NCI-H1417 (cell line): ENCODE measurements at places on chromosomes 6 and 20.

- DNase-seq, result no peak
Observed at GRCh38 chr6:84758486-84758885, 5.9 kb downstream of the TBX18 start.

DNA sequence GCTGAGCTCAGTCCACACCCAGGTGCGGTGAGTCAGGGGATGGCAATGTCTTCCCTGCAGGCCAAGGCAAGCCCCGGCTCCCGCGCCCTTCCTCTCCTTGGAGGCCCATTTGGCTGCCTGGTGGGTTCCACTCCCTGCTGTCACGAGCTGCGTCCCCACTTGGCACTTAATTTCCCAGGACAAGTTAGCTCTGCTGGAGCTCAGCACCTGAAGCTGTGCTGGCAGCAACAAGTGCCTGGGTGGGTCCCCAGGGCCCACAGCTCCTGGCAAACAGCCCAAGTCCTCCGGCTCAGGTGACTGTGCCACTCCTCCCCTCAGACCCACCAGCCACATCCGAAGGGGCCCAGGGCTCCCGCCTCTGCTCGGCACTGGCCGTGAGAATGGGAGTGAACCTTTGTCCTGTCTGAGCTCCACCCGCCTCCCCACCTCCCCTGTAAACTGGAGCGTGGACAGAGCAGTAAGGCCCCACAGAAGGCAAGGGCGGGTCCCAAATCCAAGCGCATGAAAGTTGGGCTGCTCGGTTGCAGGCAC, 16.9 kb downstream of the LAMA5 start:
- DNase-seq, result peak; percentile 72

- no peak for DNase-seq
Observed at GRCh38 chr6:6131492-6132109, 124.9 kb upstream of the NRN1 start.

DNA sequence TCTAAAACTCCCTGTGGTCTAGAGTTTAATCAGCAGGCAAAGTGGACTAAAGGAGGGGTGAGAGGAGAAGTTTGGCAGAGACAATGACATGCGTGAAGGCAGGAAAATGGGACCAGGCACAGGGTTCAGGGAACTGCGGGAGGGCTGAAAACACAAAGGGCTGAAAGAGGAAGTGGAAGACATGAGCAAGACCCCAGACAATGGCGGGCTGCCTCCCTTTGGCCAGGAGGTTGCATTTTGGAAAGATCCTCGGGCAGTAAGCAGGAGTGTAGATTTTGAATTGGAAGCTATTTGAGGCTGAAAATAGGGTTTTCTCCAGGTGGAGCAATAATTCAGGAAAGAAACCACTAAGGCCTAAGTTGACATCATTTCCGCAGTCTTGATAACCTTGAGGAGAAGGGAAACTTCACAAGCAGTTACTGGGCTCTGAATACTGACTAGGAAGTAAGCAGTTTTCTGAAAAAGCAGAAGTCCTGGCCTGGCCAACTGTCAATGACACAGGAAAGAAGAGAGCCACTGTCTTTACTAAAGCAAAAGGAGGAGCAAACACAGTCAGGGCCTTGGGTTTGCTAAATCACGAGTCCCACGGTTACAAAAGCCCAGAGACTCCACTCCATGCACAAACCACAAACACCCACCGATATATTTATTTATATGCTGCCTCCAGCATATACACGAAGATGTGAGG, 3.4 kb downstream of the LY86 start:
- DNase-seq, result no peak

DNA sequence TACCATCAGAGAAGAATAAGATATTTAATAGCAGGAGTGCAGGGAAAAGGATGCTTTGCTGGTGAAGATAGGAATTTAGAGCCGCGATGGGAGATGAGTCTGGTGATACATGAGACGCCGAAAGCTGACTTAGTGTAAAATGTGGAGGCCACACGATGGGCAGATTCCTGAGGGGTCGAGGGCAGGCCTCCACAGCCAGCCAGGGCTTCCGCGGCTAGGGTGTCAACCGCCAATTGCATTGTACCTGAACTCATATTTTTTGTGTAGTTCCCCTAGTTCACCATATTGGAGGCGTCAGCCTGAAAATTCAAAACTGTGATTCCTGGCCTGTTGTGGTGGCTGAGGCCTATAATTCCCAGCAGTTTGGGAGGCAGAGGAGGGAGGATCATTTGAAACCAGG, 8.5 kb downstream of the ETV7 start:
- DNase-seq, result no peak
